ENCODE measurements at places on chromosomes 5 and 9.

DNA sequence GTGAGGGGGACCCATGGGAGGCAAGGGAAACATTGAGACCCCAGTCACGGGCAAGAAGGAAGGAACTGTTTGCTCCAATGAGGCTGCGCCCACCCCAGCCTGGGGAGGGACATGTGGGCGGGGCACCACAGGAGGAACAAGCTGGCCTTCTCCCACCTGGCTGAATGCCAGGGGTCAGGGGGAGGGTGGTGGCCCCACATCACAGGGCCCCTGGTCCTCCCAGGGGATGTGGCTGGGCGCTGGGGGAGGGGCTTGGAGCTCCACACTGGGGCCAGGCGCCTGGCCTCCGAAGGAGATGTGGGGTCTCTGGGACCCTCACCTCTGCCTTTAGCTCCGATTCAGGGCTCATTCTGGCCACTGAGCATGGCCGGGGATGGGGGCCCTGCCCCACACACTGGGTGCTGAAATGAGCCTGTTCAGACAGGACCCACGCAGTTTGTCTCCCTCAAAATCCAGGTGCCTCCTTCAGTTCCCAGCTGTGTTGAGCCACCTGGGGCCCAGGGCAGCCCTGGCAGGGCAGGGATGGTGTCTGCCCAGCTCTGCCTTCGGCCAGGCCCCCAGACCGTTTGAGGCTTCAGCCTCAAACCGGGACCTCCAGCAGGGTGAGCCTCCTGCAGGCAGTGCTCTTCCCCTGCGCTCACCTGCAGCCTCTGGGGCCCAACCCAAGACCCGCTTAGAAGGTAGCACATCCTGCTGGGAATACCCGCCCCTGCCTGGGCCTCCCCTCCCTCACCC, 33.2 kb upstream of the NOTCH1 start:
- DNase-seq: no peak

DNA sequence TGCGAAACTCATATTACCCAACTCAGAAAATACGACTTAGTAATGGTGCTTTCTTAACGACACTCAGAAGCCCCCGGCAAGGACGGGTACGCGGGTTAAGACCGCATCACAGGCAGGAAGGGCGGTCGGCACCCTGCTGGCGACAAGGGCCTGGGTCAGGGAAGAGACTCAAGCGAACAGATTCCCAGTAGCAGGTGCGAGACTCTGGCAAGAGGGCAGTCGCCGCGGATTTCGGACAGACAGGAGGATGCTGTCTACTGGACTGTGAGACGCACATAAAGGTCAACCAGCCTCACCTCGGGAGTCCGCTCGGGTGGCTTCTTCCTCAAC, 398 bp downstream of the RAPGEF6 start:
- peak; percentile 63 for DNase-seq

GRCh38 chr5:131379723-131380122, 115.9 kb downstream of the CDC42SE2 start:
- no peak for DNase-seq

- DNase-seq: no peak
Observed at GRCh38 chr5:96763026-96763425, 44.7 kb downstream of the ERAP1 start.

DNA sequence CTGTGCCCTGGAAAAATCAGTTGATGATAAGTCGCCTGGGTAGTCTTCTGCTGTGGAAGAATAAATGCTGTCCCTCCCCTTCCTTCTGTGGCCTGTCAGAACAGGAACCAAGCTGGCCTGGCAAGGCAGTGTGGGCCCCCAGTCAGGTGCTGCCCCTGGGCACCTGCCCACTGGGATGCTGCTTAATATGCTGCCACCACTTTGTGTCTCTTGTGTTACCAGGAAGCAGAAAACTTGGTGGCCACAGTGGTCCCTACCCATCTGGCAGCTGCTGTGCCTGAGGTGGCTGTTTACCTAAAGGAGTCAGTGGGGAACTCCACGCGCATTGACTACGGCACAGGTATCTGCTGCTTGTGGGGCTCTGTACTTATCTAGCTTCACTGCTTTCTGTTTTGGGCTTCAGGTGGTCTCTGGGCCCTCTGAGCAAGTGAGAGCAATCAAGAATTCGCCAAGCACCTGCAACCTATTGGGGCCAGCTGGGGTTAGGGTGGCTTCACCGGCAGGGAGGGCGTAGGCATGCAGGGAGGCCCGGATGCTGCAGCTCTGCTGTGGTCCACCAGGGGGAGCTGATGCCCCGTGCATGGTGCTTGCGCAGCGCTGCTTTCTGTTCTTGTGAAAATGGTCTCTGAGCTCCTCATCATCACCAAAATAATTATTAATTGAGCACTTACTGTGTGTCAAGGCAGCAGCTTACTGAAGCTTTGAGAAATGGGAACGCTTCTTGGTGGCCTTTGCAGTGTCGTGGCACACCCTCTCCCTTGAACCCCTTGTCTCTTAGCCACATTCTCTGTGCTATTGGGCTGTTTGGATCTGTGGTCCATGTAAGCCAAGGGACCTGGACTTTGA, 20.3 kb downstream of the PTPA start:
- DNase-seq: no peak

GRCh38 chr5:33370466-33370859, 70.3 kb upstream of the TARS1 start:
- DNase-seq: no peak

GRCh38 chr5:8471581-8471980, 602.6 kb downstream of the MTRR start:
- no peak for DNase-seq

DNA sequence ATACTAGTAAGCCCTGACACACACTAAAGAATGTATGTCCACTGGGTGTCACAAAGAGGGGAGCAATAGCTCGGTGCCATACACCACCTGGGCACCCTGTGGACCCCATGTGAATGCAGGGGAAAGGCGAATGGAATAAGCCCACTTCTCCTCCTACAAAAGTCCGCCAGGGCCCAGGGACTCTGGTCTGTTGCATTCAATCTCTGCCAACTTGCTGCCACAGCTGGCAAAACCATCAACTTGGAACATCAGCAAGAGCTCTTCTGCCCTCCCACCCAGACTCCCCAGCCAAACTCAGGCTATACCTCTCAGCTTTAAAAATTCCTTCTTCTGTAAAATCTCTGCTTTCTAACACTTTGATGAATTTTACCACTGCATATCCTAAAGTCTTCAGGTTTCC, 54.5 kb downstream of the PFDN1 start:
- no peak for DNase-seq

DNA sequence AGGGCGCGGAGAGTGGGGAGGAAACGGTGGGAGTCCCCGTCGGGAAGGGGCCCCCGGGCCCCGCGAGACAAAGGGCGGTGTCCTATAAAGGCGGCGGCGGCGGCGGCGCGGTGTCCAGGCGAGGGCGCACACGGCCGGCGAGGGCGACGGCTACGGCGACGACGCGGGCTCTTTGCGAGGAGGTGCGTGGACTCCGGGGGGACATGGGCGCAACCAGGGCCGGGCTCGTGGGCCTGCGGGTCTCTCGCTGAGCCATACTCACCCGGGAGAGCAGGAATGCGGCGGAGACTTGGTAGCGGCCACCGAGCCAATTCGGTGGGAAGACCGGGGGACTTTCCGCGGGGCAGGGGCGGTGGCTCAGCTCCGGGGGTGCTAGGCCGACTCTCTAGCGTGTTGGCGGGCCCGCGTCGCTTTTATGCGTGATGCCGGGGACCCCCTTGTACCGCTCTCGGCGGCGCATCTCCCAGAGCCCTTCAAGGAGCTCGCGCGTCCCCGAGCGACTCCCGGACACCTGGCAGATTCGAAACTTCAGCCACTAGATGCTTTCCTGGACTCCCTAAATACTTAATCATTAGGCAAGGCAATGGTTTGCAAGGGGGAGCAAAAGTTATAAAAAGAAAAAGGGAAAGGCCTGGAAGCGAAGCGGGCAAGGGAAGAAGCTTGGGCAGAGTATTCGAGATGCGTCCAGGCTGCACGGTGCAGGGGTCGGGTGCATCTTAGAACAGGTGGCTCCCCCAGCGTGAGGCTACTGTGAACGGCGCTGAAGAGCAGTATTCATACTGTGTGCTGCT, 5.9 kb upstream of the TAL2 start:
- DNase-seq: peak; percentile 19

GRCh38 chr5:178069909-178070308, 43.4 kb upstream of the N4BP3 start:
- DNase-seq: peak; percentile 0

DNA sequence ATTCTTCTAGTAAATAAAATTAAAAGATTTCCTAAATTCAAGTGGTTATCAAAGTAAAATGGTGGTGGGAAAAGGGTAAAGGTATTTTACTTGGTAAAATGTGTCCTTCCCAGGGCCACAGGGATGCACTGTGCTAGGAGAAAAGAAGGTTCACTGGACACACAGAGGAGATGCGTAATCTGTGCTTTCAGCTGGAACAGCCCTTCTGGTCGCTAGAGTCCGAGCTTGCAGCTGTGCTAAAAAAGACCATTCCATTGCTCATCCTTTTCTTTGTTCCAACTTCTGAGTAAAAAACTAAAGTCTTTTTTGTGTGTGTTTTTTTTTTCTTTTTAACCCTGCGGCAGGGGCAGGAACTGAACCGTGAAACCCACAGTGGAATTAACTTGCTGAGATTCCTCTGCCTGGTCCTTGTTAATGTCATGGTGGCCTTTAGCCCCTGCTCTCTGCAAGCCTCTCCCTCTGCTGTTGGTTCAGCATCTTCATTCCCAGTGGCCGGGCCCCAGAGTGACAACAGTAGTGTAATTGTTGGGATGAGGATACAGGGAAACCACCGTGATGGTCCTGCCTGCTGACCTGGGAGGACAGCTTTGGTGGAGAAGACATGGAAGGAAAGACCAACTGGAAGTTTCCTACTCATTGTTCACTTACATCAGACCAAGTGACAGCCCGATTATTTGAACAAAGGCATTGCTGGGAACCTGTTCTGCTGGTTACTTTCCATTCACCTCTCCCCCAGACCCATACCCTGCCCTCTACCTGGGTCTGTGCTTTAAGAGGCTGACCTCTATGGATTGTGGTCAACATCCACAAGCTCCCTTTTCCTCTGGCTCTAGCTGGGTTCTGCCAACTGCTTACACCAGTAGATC, 31.9 kb upstream of the FSTL4 start:
- DNase-seq: no peak

DNA sequence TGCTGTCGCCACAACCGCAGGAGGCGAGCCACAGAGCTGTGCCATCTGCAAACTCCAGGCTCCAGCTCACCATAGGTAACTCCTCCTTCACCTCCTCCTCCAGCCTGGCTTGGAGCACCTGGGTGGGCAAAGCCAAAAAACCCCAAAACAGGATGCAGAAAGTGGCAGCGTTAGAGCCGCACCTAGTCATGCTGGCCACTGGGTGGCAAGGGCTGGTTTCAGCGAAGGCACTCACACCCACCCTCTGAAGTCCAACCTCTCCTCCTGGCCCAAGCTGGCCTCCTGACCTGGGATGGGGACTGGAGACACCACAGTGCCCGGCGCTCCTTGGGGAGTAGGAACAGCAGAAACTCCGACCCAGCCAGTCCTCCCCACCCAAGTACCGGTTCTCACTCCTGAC, 28.7 kb upstream of the ZNF354B start:
- DNase-seq: no peak

- DNase-seq: no peak
Observed at GRCh38 chr9:69976152-69976551, 67.5 kb upstream of the MAMDC2 start.

- no peak for DNase-seq
Observed at GRCh38 chr5:61353293-61353692, 21.2 kb downstream of the ZSWIM6 start.

DNA sequence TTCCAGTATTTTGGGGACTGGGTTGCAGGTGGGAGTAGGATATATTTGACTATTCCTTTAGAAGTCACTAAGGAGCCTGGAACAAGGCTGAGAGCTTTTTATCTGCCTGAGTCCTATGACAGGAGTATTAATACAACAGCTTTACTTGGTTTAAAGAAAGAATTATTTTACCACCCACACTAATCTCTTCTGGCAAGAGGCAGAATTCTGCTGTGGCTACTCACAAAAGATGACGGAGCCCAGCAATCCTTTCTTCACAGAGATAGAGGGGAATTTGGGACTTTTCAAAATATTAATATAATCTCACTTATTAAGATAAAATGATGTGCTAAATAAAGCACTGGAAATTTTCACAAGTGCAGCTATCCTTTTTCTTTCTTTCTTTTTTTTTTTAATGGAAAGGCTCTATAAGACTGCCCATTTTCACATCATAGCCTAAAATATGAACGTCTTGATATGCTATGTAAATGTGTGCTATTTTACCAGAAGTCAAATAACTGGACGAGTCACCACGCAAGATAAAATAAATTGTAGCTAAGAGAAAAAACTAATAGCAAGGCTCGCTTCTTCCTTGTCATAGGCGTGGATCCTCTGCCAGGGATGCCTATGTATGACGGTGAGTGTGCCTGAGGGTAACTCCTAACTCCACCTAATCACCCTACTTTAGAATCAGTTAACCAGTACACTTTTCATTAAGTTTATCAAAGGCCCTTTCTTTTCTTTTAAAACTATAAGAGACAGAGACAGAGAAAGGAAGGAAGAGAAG, 76.3 kb downstream of the ZNF608 start:
- DNase-seq: no peak

DNA sequence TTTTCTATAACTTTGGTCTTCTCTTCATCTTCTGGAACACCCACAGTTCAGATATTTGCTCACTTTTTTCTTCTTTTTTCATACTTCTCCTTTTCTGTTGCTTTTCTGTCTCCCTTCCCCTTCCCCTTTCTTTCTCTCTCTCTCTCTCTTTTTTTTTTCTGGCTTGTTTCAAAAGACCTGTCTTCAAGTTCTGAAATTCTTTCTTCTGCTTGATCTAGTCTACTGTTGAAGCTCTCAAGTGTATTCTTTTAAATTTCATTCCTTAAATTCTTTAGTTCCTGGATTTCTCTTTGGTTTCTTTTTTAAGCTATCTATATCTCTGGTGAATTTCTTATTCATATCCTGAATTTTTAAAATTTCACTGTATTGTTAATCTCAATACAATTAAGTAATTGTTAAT, 11.2 kb downstream of the ALG2 start:
- no peak for DNase-seq

GRCh38 chr5:88924330-88924657, 41.3 kb upstream of the MEF2C start:
- no peak for DNase-seq

- DNase-seq: no peak
Observed at GRCh38 chr9:134505032-134505431, 136.6 kb upstream of the COL5A1 start.

GRCh38 chr5:32538031-32538547, 47.3 kb upstream of the SUB1 start:
- DNase-seq: no peak

GRCh38 chr5:66882606-66883227, 286.5 kb downstream of the MAST4 start:
- no peak for DNase-seq

- no peak for DNase-seq
Observed at GRCh38 chr9:96719921-96720320, 58.0 kb downstream of the ZNF510 start.

DNA sequence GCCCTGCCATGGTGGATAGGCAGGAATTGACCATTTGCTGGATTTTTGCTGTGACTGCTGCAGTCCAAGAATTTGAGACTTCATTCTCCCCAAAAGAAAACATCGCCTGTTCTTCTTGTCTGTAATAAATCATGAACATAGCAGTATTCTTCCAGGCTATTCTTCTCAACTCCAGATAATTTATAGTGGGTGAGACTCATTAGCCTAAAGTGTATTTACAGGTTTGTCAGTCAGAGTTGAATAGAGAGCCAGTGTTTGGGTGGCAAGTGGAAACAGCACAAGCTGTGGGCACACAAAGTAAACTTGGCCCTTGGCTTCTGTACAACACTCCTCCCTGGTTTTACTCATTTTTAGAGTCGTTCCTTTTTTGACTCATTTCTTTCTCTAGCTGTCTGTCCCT, 128.2 kb upstream of the VCAN start:
- DNase-seq: peak; percentile 11

- no peak for DNase-seq
Observed at GRCh38 chr9:70574151-70574837, 159.8 kb upstream of the KLF9 start.

- no peak for DNase-seq
Observed at GRCh38 chr9:123157221-123157620, 111.2 kb downstream of the STRBP start.
